ENCODE measurements at places on chromosomes 13 and 19.

DNA sequence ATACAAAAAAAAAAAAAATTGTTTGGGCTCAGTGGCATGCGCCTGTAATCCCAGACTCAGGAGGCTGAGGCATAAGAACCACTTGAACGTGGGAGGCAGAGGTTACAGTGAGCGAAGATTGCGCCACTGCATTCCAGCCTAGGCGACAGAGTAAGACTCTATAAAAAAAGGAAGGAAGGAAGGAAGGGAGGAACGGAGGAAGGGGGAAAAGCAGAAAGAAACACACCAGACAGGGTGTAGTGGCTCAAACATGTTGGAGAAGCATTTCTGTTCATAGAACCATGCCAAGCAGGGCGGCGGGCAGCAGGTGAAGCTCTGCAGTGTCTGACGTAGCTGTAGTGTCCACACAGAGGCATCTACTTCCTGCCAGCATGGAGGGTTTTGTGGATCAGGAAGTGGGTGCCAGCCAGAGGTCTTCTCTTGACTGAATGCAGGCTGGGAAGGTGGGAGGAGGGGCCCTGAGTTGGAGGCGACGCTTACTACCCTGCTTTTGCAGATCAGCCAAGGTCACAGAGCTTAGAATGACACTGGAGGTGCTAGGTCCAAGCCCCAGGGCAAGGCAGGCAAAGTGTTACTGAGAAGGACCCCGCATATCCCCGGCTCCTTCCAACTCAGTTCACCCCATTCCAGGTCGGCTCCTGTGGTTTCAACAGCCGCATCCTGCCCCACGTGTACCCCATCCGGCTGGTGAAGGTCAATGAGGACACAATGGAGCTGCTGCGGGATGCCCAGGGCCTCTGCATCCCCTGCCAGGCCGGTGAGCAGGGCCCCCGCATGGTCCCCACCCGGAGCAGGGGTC, 11.6 kb upstream of the PGLS start:
- no peak for DNase-seq

DNA sequence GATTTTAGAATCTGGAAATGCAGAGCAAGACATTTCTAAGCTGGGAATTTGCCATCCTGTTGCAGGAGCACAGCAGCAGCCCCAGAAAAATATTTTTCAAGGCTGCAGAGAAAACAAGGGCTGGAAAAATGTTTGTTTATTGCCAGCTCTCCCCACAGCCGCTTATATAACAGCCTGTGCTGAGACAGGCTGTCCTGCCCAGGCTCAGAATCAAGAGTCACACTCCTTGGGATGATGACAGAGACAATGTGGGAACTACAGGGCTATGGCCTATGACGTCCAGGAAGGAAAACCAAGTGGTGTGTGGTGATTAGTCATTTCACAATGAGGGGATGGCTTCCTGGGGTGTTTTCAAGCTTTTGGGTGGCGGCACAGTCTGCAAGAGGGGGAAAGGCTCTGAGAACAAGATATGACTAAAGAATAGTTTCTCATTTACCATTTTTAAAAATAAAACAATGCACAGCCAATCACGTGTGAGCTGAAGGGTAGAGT, 136.3 kb upstream of the SERP2 start:
- DNase-seq, result no peak

- DNase-seq, result peak; percentile 88
These were observed 3.6 kb downstream of the PRMT1 start for GRCh38 chr19:49680421-49681351.

- DNase-seq, result no peak
These were observed 2.2 kb downstream of the ZNF100 start for GRCh38 chr19:21765151-21765550.

DNA sequence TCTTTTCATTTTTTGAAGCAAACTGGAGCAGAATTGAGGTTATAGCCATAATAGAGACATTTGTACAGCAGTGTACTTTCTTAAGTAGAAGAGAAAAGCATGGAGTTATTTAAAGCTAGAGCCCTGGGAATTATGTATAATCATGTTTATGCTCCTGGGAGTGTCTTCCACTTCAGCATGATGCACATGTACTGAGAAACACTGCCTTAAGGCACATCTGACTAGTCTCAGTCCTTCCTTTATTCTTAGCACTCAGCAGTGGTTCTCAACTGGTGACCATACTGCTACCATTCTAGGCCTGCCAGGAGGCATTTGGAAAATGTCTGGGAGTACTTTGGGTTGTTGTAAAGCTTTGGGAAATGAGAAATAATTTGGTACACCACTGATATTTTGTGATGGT, 45.8 kb downstream of the VWA8 start:
- no peak for DNase-seq

DNA sequence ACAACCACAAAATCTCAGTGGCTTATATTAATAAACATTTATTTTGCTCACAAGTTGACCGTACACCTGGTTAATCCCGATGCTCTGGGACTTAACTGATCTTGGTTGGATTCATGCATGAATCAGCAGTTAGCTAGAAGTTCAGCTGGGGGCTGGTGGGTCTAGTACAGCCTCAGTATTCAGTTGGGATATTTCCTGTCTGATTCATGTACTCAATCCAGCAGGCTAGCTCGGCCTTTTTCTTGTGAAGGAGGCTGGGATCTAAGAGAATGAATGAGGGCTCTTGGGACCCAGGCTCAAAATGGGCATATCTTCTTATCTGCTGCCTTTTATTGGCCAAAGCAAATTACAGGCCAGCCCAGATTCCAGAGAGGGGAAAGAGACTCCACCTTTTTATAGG, 178.8 kb downstream of the KCTD12 start:
- DNase-seq, result no peak

DNA sequence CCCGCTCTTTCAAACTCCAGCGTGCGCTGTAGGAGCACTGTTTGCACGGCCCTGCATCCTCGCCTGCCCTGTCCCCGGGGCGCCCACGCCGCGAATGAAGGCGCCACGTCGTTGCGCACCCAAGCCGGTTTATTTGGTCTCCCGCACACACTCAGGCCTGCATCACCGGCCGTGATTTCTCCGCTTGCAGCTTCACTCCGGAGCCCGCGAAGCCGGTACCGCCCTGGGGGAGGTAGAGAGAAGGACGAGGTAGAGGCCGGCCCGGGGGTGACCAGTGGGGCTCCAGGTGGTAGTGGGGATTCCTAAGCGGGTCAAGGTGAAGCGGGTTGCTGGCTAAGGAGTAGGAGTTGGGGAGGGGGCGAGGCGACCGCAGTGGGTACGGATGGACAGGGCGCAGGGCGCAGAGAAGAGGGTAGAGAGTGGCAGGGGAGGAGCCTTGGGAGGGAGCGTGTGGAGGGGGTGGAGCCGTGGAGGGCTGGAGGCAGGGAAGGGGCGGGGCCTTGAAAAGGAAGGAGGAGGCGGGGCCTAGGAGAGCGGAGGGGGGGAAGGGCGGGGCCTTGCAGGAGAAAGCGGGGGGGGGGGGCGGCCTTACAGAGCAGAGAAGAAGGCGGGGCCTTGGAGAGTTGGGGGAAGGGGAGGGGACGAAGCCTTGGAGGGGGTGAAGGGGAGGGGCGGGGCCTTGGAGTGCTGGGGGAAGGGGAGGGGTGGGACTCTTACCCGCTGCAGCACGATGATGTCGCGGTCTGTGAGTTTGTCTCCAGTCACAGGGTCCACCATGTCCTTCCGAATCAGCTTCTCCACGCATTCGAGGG, 24.6 kb downstream of the NOSIP start:
- peak; percentile 77 for DNase-seq

- DNase-seq, result no peak
These were observed 101.2 kb downstream of the SPRY2 start for GRCh38 chr13:80239571-80240255.

DNA sequence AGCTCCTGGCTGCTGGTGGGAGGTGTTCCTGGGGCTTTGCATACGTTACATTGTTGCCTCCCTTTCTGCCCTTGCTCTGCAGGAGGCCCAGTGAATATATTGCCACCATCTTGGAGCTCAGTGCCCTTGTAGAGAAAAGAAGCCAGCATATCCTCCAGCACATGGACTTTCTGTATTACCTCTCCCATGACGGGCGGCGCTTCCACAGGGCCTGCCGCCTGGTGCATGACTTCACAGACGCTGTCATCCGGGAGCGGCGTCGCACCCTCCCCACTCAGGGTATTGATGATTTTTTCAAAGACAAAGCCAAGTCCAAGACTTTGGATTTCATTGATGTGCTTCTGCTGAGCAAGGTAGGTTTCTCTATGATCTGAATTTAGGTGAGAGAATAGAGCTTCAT, 10.5 kb downstream of the CYP4F12 start:
- DNase-seq, result no peak

- DNase-seq, result no peak
These were observed 171.6 kb downstream of the MTUS2 start for GRCh38 chr13:28991764-28992163.

DNA sequence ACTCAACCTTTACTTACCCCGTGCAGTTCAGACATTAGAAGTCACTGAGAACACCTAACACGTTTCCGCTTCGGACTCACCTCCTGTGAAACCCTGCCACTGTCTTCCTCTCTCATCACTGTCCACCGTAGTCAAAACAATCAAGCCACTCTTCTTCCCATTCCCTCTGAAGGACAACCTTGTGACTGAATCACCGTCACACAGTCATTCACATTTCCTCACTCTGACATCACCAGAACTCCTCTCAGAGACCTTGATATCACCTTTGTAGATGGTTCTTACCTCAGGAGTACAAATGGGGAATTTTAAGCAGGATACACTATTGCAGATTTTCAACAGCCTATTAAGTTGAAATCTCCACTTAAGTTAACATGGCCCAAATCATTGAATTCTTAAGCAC, 1.3 kb upstream of the KBTBD6 start:
- no peak for DNase-seq

DNA sequence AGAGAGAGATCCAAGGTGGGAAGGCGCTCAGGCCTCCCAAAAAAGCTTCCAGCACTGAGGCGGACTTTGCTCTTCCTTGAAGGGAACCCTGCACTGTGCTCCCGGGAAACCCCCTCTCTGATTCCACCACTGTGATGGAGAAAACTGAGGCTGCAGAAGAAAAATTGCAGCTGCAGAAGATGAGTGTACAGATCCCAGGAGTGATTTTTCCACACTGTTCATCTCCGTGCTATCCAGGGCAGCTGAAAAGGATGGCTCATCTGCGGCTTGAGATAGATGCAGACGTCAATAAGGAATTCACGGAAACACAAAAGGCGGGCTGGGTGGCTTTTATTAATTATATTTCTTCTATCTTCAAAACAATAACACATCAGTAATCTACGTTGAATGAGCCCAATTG, 26.2 kb downstream of the CCNE1 start:
- no peak for DNase-seq

GRCh38 chr13:98537740-98538139, 39.2 kb downstream of the STK24 start:
- DNase-seq, result no peak

DNA sequence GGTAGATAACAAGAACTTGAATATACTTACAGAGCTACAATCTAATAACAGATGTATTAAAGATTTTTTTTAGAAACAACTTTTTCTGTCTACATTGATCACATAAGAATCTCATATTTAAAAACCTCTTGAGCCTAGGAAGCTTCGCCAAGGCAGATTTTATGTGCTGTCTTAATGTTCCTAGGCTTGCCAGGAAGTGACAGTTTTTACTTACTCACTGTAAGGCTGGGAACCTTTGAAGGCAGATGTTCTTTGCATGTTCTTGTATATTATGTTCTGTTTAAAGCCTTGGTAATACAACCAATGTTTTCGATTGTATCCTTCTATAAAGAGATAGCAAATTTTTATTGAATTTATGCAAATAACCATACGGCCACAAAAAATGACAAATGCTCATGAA, 492.7 kb downstream of the GPC5 start:
- DNase-seq, result no peak

DNA sequence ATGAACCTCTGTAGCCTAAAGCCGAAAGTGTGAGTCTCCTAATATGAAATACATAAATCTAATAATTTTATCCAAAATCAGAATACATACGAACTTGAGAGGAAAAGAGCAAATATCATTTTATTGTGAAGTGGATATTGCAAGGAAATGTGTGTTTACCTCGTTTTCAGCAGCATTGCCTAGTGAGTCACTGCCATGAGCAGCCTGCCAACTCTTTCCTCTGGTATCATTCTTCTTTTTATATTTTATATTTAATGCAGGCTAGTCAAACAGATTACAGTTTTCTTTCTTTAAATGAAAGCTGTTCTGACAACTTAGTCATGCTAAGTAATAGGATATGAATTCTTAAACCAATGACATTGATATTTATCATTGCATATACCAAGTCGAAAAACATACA, 44.2 kb downstream of the EDNRB start:
- no peak for DNase-seq

- no peak for DNase-seq
These were observed 150.3 kb upstream of the GPR12 start for GRCh38 chr13:26910754-26911465.

DNA sequence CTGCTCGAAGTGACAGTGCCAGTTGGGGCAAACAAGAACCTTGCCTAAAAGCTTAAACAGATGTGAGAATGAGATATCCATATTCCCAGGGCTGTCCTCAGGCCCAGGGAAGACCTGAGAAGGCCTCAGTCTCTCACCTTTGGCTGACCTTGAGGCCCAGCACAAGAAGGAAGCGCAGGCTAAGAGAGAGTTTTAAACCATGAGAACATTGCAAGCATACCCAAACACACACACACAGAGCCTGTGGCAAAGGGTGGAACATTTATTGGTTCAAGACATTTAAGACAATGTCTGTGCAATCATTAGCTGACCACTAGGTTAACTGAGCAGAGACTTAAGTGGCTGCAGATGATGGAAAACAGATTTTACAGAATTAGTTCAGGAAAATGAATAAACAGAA, 248.2 kb downstream of the NBEA start:
- no peak for DNase-seq

- no peak for DNase-seq
These were observed 72.3 kb downstream of the LATS2 start for GRCh38 chr13:20988909-20989655.

GRCh38 chr13:104310861-104311260, 1244.6 kb upstream of the SLC10A2 start:
- no peak for DNase-seq

DNA sequence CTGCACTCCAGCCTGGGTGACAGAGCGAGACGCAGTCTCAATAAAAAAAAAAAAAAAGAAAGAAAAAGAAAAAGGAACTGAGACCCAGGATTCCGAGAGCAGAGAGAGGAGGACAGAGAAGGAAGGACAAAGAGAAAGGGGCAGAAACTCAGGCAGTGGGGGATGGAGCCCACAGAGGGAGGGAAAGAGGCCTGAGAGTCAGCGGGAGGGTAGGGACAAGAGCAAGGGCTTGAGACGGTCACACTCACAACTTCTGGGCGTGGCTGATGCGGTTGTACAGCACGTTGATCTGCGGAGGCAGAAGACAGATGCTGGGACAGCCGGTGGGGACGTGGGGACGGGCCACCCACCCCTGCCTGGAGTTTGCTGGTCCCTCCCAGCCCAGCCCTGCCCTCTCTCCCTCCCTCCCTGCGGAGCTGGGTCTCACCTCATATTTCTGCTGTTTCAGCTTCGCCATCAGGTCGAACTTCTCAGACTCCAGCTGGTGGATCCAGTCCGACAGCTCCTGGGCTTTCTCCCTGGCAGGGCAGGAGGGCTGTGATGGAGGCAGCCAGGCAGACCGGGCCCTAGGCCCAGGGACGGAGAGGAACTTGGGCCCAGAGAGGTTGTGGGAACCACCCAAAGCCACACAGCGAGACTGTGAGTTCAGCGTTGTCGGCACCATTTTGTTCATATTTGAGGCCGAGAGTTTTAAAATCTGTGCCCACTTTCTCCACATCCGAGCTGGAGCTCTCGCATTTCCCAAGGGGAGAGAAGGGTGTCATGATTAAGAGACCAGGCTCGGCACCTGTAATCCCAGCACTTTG, 15.2 kb downstream of the TNNT1 start:
- DNase-seq, result no peak

- DNase-seq, result no peak
These were observed 96.6 kb downstream of the ELF1 start for GRCh38 chr13:40922437-40923040.

Data from stimulated activated CD4-positive, alpha-beta T cell treated with anti-CD3 and anti-CD28 coated beads, Interleukin-1b, Interleukin-23, amount 100 ng/mL, for 1 hour (primary cell).